ENCODE measurements at places on chromosomes 5 and 9. TPM values are rescaled to one million over a fixed set of nuclear protein-coding genes. Genes with fewer than 3 reads are reported as not detected.

- DNase-seq = no peak
Measured at GRCh38 chr5:78961743-78962142, 23.4 kb downstream of the ARSB start.

DNA sequence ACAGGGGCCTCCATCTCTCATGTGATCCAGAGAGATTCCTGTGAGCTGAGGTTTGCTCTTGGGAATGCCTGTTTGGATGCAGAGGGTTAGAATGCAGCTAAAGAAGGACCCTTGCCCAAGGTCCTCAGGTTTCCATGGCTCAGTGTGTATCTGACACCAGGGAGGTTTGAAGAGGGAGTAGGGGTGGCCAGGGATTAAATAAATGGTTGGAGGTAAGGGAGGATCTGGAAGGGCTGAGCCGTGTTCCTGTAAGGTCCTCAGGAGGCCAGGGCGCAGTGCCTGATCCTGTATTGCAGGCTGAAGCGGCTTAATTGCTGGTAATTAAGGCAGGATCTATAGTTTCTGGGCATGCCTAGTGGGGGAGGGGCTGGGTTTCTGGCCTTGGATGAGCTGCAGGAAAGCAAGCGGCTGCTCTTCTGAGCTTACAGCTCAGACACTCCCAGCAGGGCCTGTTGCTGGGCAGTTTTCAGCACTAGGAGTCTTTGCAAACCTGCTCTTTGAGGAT lies 41.5 kb upstream of the MAP1B start:
- peak; percentile 17 for DNase-seq

GRCh38 chr5:86337667-86338460 lies 279.9 kb upstream of the COX7C start:
- no peak for DNase-seq

- DNase-seq = no peak
Measured at GRCh38 chr5:120886351-120886860, 422.3 kb downstream of the PRR16 start.

DNA sequence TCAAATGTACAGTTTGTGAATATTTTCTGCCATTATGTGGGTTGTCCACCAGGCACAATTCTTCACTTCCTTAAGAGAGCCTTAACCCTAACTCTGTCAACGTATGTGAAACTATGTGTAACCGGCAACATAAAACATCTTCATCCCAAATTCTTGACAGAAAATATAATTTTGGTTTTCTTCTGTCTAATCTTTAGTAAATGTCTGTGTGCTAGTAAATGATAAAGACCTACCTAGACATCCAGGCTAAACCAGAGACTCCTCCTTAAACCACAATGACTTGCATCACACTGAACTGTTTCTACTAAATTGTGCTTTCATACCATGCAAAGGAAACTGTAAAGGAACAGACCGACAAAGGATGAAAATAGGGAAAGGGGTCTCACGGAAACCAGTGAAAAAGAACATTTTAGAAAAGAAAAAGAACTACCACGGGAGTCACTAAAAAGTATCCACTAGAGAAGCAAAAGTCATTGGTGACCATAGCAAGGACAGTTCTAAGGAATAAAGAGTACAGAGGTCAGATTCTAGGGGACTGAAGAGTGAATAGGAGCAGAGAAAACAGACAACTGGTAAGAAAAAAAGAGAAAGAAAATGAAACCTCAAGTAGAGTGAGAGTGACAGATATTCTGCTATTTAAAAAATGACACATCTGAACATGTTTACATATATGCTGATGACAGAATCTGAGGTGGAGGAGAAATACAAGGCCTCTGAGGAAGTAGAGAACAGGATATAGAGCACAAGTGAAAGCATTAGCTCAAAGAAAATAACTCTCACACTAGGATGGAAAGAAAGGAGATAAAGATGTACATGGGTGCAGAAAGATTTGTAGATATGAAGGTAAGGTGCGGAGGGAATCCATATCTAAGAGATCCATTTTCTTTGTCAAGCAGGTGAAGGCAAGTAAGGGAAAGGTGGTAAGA lies 49.4 kb downstream of the FNIP1 start:
- DNase-seq = no peak

DNA sequence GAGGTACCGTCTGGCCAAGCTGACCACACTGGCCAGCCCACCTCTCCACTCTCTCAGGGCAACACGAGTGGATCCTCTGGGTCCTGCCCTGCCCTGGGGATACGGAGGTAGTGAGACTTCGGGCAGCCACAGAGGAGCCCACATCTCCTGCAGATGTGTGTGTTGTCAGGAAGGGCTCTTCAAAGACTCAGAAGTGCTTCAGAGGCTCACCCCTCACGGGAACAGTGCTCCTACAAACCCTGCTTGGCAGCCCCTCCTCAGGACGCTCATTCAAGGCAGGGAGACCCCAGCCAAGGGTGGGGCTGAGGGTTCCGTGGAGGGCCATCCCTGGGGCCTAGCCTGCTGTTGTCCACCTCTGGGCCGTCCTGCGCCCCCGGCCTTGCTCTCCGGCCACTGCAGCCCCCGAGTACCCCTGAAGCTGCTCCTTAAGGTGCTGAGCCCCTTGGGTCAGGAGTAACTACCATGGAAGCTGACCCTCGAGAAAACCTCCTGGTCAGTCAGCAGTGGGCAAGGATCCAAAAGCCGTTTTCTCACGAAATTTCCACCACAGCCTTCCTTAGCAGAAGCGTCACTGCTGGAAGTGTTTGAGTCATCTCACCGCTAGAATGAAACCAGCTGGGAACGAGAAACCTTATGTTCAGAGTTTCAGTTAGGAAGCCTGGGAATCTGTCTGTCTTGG lies 23.2 kb upstream of the LRRC14B start:
- peak; percentile 69 for DNase-seq

GRCh38 chr5:142446131-142446959 lies 121.5 kb upstream of the SPRY4 start:
- DNase-seq = no peak

DNA sequence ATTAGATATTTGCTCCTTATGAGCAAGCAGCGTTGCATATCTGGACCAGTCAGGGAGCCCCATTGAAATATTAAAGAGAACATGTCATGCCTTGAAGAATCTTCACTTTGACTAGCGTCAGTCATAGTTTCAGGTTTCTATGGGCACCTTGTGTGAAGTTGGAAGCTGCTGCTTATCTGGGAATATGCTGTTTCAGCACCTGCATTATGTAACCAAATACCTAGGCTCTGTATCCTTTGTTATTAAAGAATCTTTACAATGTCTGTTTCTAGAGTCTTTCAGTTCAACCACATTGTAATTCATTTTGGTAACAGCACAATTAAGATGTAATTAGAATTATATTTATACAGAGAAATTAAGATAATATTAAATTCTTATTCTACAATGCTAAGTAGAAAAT lies 818.8 kb upstream of the TYRP1 start:
- no peak for DNase-seq

GRCh38 chr9:137085920-137086530 lies 760 bp upstream of the MAN1B1 start:
- DNase-seq = no peak

DNA sequence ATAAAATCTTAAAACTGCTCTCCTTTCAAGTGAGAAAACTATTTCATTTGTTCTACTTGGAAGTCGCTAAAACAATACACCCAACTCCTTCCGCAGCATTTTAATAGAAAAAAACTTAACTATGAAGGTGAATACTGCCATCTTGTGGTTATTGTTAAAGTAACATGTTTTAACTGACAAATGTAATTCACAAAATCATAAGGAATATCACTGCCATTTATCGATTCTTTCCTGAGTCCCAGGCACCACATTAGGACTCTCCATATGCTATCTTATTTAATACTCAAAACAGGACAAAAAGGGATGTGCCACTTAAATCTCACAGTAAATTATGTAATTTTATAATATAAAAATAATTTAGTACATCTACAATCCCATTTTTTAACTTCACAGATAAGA lies 130.5 kb upstream of the ITGA1 start:
- DNase-seq = peak; percentile 82

- DNase-seq = no peak
Measured at GRCh38 chr9:38344566-38345324, 47.8 kb upstream of the ALDH1B1 start.

DNA sequence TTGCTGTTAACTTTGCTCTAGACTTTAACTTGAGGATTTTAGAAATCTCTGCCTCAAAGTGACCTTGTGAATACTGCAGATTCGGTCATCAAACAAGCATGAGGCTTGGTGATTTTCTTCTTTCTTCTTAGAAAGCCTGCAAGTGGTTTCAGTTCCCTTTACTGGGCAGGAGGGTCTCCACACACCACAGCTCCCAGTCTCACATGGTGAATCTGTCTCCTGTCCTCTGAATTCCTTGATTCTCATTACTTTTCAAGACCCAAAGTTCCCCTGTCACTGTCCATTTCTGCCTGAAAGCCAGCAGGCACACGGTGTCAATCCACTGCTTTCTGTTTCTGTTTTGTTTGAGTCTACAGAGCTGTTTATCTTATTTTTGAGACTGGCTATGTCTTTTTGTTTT lies 14.1 kb downstream of the HSPB3 start:
- DNase-seq = peak; percentile 33

- no peak for DNase-seq
Measured at GRCh38 chr5:54833590-54833989, 151.8 kb downstream of the ESM1 start.

- DNase-seq = no peak
Measured at GRCh38 chr9:75532233-75533050, 358.0 kb upstream of the PCSK5 start.

- DNase-seq = no peak
Measured at GRCh38 chr9:137615387-137615871, 3.4 kb upstream of the EHMT1 start.

GRCh38 chr5:126422994-126423788 lies at the start of gene GRAMD2B:
Gene GRAMD2B, plus strand, starts transcription at chr5:126423409. Its CDS starts 198 bp downstream, at chr5:126423607.
- peak; percentile 81 for DNase-seq

DNA sequence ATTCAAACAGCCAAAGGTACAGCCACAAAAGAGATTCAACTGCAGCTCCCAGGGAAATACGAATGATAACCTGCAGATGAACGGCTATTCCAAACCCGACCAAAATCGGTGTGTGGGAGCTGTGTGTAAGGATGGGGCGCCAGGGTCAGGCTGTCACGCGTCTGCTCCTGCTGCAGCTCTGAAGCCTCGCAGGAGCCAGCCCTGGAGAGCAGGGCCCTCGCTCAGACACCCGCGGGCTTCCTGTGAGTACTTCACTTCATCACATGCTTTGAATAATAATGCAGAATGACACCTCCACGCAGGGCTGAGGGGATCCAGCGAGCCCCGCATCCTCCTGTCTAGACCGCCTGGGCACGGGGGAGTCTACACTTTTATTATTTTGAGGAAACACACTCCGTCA lies 307.5 kb upstream of the IRX2 start:
- no peak for DNase-seq

GRCh38 chr5:135339623-135340022 lies 59.4 kb downstream of the MACROH2A1 start:
- DNase-seq = no peak

DNA sequence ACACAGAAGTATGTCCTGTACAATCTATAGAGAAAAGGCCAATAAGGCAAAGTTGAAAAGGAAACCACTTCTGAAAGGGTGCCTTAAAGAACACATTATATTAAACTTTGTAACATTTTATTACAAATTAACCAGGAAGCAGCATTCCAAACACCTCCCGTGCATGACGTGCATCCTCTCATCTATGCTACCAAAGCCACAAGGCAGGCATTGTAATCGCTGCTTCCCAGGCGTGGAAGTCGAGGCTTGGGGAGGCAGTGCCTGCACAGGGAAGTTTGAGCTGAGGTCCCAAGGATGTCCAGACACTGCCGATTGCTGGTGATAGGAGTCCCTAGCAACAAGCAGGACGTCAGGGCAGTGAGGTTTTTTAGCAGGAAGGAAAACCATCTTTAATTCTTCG lies 44.3 kb upstream of the BARHL1 start:
- no peak for DNase-seq

DNA sequence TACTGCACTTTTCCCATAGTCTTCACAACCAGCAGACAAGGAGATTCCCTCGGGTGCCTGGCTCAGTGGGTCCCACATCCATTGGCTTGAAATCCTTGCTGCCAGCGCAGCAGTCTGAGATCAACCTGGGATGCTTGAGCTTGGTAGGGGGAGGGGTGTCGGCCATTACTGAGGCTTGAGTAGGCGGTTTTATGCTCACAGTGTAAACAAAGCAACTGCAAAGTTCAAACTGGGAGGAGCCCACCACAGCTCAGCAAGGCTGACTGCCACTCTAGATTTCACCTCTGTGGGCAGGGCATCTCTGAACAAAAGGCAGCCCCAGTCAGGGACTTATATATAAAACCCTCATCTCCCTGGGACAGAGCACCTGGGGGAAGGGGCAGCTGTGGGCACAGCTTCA lies 512.3 kb upstream of the MPDZ start:
- DNase-seq = no peak

DNA sequence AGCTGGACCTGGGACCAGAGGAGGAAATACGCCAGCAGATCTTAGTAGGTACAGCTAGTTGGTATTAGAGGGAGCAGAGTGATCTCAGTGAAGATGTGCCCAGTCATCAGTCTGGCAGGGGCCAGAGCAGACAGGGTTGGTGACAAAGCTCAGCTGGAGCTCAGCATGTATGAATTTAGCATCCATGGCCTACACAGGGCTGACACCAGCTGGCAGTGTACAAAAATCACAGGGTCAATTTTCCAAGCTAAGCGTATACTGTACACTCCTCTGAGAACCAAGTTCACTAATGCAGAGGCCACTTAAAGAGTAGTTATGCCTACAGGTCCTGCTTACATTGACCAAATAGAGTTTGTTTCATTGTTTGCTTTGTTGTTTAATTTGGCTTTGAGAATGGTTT lies 146.6 kb downstream of the SLC24A2 start:
- peak; percentile 24 for DNase-seq

The SCAMP1 gene
- total RNA-seq = 25.3 TPM

The CRB2 gene
- 0.25 TPM for total RNA-seq

The GLRA1 gene
- not detected for total RNA-seq

The CCNO gene
- 4.7 TPM for total RNA-seq

The LCP2 gene
- 39.1 TPM for total RNA-seq

The NR5A1 gene
- 0.09 TPM for total RNA-seq

The LCN15 gene
- not detected for total RNA-seq

The PCDHGA4 gene
- 4.6 TPM for total RNA-seq

The HTR1A gene
- total RNA-seq = not detected

The KIAA0825 gene
- total RNA-seq = 6.2 TPM

The PCDHAC1 gene
- 10.0 TPM for total RNA-seq

The SHISAL2B gene
- total RNA-seq = 2.8 TPM

The OR4F3 gene
- total RNA-seq = not detected
